ENCODE measurements at places on chromosomes 4 and X.
A peak's percentile ranks its signal among the peaks of the same experiment; 100 is the strongest.

GRCh38 chr4:150078041-150078578 is at the start of gene DCLK2:
Gene DCLK2 (plus strand): TSS chr4:150078445. CDS start chr4:150079028, 583 bp downstream.
- DNase-seq, result peak; percentile 77

DNA sequence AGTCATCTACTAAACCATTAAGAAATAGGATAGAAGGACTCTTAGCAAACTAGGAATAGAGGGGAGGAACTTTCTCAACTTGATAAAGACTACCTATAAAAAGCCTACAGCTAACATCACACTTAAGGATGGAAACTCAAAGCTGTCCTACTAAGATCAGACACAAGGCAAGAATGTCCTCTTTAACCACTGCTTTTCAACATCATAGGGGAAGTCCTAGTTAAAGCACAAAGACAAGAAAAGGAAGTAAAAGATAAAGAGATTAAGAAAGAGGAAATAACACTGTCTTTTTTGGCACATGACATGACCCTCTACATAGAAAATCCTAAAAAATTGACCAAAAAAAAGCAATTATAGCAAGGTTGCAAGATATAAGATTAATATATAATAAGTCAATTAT is 136.6 kb downstream of the FBXW7 start:
- DNase-seq, result no peak

- DNase-seq, result peak; percentile 30
These were observed 6.8 kb upstream of the BCOR start for GRCh38 chrX:40104630-40104984.

- DNase-seq, result no peak
These were observed 48.3 kb downstream of the MAP7D3 start for GRCh38 chrX:136202889-136203288.

DNA sequence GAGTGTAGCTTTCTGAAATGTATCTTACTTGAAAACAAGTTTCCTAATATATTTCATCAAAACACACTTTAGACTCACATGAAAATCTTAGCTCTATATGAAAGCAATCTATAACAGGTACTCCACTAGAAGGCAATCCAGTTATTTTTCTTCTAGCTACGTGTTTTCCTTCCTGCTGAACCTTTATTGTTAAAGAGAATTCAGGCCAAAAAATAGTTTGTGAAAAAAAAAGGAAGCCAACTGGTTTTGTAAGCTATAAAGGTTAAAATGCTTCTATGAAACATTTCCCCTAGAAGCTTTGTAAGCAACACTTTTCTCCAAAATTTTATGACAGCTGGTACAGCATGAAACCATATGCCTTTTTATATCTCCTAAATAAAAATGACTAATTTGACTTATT is 304.7 kb upstream of the DIAPH2 start:
- no peak for DNase-seq

- no peak for DNase-seq
These were observed 24.5 kb upstream of the ADH7 start for GRCh38 chr4:99459546-99460042.

GRCh38 chr4:140466146-140466545 is 31.9 kb downstream of the MGAT4D start:
- no peak for DNase-seq

GRCh38 chr4:86896596-86896995 is 4.4 kb upstream of the C4orf36 start:
- DNase-seq, result no peak

DNA sequence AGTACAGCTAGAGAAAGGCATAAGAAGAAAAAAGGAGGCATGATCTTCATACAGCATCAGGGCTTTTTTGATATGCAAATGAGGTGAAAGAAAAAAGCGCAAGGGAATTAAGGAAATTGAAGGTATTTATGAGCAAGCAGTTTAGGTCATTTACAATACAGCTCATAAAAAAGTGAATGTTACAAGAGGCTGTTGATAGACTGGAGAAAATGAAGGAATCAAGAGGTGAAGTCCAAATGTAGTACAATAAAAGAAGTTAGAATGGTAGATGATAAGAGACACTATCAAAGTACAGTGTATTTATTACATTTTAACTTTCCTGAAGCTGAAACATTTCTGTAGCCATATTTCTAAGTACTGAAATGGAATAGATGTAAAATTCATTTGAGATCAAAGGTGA is 1349.5 kb downstream of the ADGRL3 start:
- no peak for DNase-seq
